ENCODE measurements at places on chromosomes 16 and 17.

DNA sequence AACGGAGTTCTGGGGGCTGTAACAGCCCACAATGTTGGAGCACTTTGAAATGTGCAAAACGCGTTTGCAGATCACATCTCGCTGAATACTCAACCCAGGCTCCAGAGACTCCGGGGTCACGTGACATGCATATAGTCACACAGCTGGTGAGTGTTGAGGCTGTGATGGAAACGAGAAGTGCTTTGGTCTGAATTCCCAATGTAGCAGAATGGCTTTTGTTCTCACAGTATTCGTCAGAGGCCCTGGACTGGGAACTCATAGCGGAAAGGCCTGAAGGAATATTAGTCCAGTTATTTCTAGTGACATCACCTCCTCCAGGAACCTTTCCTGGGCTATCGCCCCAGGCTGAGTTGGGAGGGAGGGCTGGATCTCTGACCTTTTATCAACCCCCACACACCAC is 95.8 kb upstream of the CRHR1 start:
- no peak for DNase-seq

DNA sequence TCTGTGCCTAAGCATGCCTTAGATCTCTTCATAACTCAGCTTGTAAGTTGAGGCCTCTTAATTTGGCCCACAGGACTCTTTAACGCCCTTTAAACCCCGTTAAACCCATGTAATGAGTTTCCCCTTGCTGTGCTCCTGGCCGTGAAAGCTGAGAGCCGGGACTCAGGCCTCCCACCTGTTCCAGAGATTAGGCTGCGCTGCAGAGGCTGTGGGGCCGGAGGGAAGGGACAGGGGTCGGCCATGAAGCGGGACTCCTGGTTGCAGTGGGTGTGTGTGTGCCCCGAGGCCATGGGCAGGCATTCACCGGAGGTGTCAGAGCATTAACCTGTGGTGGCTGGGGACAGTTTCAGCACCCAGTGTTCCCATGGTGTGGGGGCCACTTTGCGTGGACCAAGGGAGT is 150.8 kb upstream of the IRX3 start:
- no peak for DNase-seq

DNA sequence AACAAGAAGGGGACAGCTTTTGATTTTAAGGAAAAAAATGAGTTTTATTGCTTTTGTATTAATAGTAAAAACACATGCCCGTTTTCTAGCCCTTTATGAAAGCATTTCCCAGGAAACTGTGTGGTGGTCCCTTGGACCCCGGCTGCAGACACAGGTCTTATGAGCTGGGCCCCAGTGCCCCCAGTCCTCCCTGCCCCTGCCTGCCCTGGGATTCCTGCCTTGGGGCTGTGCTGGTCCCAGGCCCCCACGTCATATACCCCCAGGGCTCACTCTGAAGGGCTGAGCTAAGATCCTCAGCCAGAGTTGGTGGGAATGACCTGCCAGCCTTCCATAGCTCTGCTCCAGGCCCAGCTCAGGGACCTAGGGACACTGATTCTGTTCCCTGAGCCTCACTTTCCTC is 30.8 kb downstream of the GINS2 start:
- DNase-seq: no peak

DNA sequence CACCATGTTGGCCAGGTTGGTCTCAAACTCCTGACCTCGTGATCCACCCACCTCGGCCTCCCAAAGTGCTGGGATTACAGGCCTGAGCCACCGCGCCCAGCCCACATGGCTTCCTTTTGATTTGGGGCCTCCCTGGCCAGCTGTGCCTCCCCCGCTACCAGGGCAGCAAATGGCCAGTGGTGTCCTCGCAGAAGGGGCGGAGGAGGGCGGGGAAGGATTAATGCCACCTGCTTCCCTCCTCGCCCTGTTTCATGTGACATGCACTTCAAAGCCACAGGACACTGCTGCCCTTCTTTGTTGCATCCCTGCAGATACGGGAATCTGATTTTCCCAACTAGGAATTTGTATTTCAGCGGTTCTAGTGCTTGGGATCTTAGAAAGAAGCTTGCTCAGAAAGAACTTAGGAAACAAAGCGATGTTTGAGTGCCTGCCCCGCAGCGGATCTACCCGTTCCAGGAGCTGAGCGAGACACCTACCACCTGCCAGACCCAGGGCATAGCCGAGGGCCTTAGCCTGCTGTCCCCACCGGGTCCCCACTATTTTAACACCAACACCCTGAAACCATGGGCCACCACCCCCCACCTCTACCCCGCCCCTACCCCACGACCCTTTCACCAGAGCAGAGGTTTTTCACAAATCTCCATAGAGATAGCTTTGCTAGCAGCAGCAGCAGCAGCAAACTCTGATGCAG is 37.7 kb upstream of the CCDC182 start:
- no peak for DNase-seq

- no peak for DNase-seq
These were observed 623.2 kb upstream of the ZFHX3 start for GRCh38 chr16:73670836-73671820.

DNA sequence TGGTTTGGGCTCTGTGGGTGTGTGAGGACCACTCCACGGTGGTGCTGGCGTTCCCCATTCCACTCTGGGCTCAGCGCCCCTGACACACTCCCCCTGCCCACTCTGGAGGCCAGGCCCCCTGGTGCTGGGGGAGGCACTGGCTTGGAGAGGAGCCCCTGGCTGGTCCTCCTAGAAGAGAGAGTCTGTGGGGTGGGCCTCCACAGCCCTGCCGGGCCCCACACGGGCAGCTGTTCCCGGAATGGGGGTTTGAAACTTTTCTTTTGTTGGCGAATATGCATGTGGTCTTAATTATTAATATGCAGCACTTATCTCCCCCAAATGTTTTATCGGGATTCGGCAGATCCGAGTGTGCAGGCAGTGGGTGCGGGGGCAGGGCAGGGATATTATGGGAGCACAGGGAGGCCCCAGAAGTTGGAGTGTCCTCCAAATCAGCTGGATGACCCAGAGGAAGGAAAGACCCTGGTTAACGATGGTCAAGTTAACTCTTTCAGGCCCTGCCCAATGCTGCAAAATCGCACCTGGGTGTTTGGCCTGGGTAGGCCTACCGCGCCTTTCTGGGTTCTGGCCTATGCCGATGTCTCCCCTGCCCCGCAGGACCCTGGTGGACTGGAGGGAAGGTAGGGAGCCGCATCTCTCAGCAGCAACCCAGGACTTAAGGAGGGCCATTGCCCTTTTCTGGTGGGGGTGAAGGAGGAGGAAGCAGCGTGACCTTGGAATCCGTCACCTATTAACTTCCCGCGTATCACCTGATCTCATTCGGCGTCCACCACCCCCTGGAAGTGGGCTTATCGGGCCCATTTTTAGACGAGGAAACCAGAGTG is 36.0 kb downstream of the TMEM235 start:
- DNase-seq: no peak

- peak; percentile 61 for DNase-seq
These were observed 7.2 kb upstream of the KRT36 start for GRCh38 chr17:41496803-41497484.

DNA sequence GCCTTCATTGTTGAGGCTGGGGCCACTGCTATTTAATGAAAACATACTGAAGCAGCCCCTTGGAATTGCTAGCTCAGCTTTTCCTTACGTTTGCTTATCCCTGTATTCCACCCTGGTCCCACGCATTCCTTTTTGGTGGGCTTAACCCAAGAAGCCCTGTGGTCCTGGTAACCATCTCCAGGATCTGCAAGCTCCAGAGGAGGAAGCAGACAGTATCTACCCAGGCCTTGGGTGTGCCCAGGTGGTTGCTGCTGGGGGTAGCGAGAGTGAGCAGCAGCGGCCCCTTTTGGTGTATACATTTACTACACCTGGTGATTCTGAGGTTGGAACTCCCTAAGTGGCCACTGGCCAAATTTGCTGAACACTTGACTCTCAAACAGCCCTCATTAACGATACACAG is 97.7 kb downstream of the CBLN1 start:
- no peak for DNase-seq

- DNase-seq: no peak
These were observed 482.2 kb upstream of the TOM1L1 start for GRCh38 chr17:54418467-54418866.

GRCh38 chr16:4283441-4283840 is 10.6 kb upstream of the TFAP4 start:
- DNase-seq: no peak

DNA sequence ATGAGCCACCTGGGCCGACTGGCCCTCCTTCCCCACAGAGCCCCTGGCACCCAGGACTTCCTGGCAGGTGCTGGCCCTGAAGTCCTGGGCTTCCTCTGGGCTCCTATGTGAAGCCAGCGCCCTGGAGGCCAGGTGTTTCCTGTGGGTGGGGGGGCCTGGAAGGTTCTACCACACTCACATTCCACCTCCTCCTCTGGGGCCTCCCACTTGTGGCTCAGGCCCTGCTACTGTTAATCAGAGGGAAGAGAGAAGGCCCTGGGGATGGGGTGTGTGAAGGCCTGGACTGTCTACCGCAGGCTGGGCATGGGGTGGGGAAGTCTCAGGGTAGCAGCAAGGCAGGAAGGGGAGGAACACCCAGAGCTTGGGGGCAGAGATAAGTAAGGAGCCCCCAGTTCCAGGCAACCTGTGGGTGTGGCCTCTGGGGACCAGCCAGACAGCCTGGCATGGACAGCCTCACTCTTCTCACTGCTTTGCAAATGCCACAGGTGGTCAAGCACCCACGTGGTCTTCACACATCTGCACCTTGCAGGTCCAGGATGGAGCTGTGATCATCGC is 111.9 kb upstream of the TNRC6C start:
- no peak for DNase-seq

DNA sequence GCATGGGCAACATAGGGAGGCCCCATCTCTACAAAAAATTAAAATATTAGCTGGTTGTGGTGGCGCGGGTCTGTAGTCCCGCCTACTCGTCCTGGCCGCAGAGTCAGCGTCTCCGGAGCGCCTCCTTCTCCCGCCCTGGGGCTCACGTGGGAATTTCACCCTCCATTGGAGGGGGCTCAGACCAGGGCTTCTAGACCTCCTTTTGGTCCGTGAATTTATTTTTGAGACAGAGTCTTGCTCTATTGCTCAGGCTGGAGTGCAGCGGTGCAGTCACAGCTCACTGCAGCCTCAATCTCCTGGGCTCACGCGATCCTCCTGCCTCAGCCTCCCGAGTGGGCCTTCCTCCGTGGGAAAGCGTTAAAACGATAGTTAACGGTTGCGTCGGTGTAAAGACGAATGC is 394 bp upstream of the NME4 start:
- no peak for DNase-seq

- no peak for DNase-seq
These were observed 13.2 kb downstream of the CD300LG start for GRCh38 chr17:43860077-43860725.

GRCh38 chr16:84266451-84266850 is 26.6 kb upstream of the KCNG4 start:
- DNase-seq: peak; percentile 1

DNA sequence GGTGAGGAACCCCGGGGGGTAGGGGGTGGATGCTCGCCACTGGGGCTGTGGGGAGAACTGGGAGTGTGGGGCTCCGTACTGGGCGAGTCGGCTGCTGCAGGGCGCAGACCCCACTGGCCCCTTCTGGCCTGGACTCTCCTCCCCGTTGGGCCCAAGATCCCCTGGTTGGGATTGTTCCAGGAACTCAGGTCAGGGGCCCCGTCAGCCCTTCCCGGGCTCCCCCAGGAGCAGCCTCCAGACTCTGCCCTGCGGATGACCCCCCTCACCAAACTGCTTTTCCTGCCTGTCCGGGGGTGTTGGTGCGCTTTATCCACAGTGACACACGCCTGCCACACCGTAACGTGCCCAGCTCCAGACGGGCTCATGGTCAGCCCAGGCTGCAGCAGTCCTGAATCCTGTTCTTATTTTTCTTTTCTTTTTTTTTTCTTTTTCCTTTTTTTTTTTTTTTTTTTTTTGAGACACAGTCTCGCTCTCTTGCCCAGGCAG is 21.1 kb downstream of the CENPX start:
- no peak for DNase-seq

GRCh38 chr17:33804401-33804800 is 450.7 kb upstream of the CCL2 start:
- DNase-seq: no peak

DNA sequence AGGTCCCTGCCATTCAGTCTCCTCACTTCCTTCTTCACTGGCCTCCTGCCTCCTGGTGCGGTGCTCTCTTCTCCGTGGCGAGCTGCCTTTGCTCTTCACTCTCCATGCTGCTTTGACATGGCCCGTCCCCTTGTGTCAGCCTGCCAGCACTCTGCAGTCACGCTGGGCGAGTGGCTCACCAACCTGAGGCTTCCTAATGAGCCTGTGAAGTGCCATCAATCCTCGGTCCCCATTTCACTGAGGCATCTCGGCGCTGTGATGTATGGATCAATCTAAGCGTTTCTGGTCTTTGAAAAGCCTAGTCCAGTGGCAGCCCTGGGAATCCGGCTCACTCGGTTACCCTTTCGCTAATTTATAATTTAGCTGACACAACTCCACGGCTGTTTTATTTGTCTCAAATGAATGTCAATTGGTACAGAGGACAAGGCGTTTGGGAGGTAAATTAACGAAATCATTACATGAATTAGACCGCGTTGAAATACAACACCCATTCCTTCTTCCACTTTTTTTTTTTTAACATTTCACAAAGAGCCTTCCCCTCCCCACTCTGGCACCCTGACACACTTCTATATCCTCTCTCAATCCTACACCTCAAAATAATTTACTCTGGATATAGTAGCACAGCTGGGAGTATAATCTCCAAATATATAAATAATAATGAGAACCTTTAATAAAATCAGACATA is 610.7 kb downstream of the TMEM114 start:
- DNase-seq: no peak

DNA sequence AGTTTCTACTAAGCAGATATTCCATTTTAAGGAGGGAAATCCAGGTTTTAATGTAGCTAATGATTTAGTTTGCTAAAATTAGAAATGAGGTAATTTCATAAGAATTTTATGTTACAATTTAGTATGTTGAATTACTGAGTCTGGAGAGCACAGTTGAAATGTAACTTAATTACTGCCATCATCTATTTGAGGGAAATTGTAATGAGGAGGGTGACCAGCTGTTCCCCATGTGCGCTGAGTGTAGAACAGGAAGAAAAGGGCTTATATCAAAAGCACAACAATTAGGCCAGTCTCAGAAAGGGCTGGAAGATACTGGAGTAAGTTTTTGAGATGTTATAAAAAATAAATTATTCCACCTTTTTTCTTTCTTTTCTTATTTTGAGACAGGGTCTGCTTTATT is 735.1 kb upstream of the GOT2 start:
- DNase-seq: no peak

GRCh38 chr17:77867976-77868713 is 90.4 kb upstream of the TNRC6C start:
- DNase-seq: no peak

- DNase-seq: no peak
These were observed 18.9 kb downstream of the ACSF3 start for GRCh38 chr16:89112377-89113151.

- no peak for DNase-seq
These were observed 340.9 kb downstream of the SOX9 start for GRCh38 chr17:72461757-72462156.

All from stimulated activated CD8-positive, alpha-beta memory T cell treated with anti-CD3 and anti-CD28 coated beads, Interleukin-2, amount 100 ng/mL, for 48 hours (primary cell).